GM12865 (cell line): ENCODE measurements at places on chromosomes 6 and 20.

DNA sequence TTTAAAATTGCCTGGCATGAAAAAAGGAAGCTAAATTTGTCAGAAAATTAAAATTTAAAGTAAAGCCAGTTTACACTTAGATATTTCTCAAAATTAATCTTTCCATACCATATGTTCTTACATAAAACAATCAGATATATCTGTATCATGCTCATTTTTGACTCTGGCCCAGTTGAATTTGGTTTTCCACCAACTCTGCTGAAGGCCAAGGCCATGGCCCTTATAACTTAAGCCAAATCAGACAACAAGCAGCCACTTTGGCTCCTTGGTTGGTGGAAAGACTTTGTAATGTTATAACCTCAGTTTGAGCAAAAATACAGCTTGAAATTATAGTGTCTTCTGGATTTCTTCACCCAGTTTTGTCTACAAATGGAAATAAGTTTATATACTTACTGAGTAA is 97.3 kb downstream of the CENPW start:
- no peak for DNase-seq

- no peak for DNase-seq
These were observed 3.6 kb downstream of the TOP1 start for GRCh38 chr20:41032271-41032670.

DNA sequence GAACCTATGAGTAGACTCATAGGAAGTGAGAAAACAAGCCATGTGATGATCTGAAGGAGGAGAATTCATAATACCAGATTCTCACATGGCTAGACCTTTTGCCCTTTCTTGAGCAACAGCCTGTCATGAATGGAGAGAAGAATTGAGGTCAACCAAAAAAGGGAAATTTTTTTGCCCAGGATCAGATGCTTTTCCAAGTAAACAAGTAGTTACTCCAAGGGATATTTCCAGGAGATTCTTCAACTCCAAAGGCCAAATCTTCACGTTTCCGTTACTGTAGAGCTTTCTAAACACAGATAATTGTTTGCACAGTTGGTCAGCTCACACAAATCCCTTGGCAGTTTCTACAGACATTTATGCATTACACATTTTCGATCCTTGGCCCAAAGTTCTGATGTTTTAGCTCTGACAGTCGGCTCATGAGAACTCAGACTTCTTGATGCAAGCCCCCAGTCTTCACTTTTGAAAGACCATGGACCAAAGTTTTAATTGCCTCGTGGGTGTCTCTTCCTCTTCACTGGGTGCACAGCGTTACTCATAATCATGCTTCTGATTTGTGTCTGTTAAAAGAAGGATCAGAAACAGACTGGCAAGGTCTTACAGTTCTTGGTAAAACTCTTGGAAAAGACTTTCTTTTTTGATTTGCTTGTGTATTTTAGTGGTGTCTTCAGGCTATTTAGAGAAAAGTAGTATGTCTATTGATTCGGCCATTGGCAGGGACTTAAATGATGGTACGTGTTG is 115.0 kb downstream of the TSHZ2 start:
- DNase-seq = no peak

DNA sequence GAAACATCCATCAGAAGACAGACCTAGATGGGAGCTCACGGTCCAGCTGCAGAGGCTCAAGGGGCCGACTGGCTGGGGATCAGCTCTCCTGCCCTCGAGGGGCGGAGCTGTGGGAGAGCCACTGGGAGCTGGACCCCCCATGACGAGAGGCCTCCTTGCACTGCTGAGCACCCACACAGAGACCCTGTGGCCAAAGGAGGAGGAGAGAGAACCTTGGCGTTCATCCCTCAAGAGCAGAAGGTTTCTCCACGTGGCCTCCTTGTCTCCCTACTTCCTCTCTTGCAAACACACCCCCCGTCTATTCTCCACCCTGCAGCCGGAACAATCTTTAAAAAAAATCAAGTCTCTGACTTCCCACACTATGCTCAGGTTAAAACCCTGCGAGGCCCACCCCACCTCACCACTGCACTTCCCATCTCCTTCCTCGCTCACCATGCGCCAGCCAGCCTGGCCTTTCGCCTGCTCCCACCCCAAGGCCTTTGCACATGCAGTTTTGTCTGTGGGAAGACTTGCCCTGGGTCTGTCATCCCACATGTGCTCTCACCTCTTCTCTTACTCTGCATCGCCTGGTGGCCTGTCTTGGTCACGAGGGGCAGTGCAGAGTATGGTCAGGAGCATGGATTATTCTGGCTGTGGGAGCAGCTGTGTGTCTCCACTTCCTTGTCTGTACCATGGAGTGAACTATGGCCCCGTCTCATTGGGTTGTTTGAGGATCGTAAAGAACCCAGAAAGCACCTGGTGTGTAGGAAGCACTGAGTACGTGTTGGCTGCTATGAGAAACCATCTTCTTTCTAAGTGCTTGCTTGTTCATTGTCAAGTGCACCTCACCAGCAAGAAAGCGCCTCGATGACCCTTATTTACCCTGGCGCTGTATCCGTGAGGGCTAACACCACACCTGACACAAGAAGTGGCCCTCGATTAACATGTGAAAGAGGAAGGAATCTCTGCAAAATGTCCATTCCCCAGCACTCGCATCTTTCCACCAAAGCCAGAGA is 32.9 kb downstream of the PMEPA1 start:
- no peak for DNase-seq

GRCh38 chr6:114267897-114268296 is 74.9 kb downstream of the HS3ST5 start:
- peak; percentile 6 for DNase-seq

DNA sequence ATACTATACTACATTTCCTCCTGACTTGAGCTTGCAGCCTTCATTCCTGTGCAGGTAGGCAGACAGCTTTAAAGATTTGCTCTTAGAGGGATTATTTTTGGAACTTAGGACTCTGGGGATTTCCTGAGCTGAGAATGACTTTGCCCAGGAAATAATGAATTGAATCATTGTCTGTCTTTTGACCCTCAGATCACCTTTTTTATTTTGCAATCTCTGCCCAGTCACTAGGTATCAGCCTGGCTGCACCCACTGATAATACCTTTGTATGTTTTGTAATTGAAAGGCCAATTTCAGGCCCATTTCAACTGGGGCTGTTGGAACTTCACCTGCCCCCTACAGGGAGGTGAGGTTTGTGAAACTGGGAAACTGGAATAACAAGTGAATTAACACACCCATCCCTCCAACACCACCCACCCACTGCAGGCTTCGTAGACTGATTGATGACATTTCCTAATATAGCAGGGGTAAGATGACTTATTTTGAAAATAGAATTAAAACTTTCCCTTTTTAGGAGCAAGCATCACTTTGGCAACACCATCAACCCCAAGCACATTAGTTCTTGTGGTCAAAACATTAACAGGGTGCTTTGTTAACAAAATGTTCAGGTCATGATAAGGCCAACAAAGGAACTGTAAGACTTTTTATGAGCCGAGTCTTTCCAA is 157.1 kb upstream of the CENPW start:
- DNase-seq = peak; percentile 22

GRCh38 chr6:124490122-124490521 is 472.1 kb upstream of the RNF217 start:
- DNase-seq = no peak

DNA sequence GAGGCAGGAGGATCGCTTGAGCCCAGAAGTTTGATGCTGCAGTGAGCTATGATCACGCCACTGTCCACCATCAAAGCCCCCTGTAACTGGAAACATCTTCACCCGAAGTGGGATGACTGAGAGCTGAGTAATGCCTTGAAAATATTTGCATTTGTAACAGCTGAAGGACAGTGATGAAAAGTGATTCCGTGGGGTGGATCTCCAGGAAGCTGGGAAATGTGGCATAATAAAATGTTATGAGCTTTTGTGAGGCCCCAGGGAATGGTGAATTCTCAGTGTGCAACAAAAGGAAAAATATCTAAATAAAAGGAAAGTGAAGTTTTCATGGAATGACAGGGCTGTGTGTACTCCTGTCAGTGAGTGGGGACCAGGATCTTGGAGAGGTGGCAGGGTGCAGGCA is 92.0 kb downstream of the JAG1 start:
- no peak for DNase-seq

DNA sequence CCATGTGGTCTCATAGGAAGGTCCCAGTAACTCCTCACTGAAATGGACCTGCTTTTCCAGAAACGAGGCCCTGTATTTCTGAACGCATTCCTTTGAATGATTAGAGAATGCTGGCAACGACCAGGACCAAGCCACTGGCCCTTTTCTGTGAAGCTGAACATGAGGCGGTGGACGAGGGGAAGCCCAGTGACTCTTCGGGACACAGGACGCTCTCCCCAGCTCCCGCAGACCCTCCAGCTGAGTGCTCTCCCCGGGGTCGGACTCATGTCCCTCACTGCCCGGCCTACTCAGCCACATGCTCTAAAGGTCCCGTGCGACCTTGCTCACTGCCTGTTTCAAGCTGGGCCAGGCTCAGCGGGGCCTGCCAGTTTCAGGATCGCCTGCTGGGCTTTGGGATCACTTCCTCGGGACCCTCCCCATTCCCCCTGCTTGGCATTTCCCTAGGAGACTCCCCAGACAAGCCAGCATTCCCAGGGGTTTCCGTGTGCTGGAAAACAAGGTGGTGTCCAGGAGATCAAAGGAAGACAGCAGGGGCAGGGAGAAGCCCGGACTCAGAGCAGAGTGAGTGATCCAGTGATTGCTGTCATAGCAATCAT is 2.6 kb upstream of the CST9 start:
- DNase-seq = no peak

GRCh38 chr6:72365773-72366172 is 256.1 kb upstream of the KCNQ5 start:
- DNase-seq = no peak

DNA sequence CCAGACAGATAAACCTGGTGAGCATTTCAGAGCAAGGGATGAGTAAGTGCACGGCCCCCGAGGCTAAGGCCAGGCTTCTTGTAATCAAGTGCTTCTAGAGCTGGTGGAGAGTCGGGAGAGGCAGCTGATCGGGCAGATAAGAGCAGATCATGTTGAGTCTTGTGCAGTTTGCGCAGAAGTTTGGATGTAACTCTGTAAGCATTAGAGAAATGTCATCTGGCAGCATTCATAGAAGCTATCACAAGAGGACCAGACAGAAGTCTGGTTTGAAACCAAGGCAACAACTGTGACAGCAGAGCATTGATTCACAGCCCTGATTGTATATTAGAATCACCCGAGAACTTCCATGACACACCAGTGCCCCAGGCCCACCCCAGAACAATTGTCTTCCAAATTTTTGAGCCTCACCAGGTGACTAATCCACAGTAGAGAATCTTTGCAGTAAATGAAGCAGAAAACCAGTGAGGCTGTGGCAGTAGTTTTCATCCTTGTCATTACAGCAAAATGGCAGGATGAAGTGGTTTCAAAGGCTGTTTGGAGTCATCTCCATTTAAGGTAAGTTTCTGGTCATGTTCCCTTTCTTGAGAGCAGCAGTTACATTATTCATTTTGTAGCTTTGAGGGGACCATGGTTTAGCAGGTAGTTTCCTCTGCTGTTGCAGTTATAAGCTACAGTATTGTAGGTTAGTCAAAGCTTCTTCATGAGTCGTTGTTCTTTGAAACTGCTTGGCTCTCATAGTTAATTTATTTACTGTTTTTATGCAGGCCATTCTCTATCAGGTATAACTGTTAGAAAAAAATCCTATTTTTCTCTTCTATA is 84.1 kb downstream of the RNF217 start:
- no peak for DNase-seq

DNA sequence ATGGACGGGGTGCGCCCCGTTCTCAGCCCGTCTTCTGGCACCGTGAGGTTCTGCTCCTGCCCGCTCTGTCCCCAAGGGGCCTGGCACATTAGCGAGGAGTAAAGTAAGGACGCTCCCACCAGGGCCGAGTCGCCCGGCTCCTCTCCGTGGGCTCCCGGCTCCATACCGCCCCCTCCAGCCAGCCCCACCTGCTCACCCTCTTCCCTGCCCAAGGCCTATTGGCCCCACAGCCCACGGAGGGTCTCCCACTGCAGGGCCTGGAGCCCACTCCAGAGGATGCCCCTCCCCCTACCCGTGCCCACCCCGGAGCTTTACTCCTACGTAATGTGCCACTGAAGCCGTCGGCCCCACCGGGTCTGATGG is 47.5 kb upstream of the CHRNA4 start:
- no peak for DNase-seq

DNA sequence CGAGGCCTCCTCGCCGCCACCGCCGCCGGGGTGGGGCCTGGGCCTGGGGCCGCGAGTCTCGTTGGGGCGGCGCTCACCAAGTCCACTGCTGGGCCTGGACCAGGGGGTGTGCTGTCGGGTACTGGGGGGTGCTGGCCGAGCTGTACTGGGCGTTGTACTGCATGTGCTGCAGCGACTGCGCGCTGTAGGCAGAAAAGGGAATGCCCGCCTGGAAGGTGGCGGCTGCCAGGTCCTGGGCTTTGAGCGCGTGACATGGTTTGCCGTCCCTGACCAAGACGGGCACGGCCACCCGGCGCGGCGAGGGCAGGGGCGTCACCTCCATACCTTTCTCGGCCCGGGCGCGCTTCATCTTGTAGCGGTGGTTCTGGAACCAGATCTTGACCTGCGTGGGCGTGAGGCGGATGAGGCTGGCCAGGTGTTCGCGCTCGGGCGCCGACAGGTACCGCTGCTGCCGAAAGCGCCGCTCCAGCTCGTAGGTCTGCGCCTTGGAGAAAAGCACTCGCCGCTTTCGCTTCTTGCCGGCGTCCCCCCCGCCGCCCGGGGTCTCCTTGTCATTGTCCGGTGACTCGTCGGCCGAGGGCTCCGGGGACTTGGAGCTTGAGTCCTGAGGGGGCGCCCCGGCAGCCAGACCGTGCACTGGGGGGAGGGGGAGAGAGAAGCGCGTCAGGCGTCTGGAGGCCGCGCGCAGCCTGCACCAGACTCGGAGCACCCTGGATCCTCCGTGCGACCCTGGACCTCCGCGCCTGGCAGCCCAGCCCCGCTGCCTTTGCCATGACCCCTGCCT is 1.8 kb downstream of the NKX2-2 start:
- no peak for DNase-seq

GRCh38 chr6:72784071-72784470 is 162.2 kb downstream of the KCNQ5 start:
- DNase-seq = no peak

- no peak for DNase-seq
These were observed 337.8 kb downstream of the THBS2 start for GRCh38 chr6:168915855-168916254.

DNA sequence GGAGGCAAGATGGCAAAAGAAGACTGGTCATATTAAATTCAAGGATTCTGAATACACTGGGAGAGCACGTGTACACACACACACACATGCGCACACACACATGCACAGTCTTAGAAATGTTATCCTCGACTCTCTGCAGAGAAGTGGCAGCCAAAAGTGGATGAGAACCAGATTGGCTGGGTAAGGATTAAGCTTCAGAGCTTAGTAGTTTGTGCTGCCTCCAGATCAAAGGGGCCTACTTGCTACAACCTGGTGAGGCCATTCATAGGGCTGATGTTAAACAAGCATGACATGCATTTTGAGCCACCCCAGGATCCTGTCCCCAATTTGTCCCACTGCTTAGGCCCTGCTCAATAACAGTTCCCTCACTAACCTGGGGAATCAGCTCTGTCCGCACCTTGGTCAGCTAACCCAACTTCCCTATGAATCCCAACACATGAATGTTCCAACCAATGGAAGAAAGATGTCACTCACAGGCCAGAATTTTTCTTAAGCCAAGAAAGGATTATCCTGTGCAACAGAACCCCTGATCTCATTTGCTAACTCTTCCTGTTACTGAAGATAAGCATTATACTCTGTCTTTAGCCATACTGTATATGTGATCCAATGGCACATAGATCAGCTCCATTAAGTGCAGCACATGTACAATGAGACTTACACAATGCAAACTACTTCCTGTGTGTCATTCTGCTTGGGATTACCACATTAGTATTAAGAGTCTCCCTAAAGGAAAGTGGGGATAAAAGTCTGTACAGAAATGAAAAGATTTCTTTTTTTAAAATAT is 31.0 kb downstream of the TOMM6 start:
- DNase-seq = no peak
